Activated CD4-positive, alpha-beta T cell treated with anti-CD3 and anti-CD28 coated beads, Interleukin-2, amount 50 U/mL, for 1 hour (primary cell): ENCODE measurements at places on chromosomes 7 and 10.

- no peak for DNase-seq
Measured at GRCh38 chr10:109245821-109246220, 677.5 kb downstream of the XPNPEP1 start.

GRCh38 chr7:26658389-26659084, 205.9 kb downstream of the SKAP2 start:
- DNase-seq = no peak

- no peak for DNase-seq
Measured at GRCh38 chr7:38425509-38425908, 152.1 kb upstream of the TARP start.

- no peak for DNase-seq
Measured at GRCh38 chr7:82851121-82851520, 311.6 kb downstream of the PCLO start.

- DNase-seq = no peak
Measured at GRCh38 chr7:49885593-49886285, 112.3 kb downstream of the VWC2 start.

- DNase-seq = peak; percentile 49
Measured at GRCh38 chr7:12403287-12404181, at the start of gene VWDE. Gene VWDE, minus strand, starts transcription at chr7:12403865. Its CDS starts 149 bp downstream, at chr7:12403716.

DNA sequence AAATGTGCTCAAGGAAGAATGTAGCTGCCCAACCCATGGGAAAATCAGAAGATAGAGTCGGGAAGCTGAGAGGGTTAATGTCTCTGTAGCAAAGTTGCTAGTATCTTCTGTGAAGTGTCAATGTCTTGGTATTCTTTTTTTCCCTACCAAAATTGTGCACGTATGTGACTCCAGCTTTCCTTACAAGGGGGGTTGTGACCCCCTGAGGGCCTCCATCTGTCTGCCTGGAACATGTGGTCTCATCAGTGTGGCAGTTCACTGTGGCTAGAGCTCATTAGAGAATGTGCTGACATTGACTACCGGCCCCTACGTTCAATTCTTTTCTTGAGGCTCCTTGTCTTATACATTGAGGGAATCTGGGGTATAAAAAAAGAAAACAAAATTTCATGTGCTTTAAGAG, 725.2 kb upstream of the CELF2 start:
- DNase-seq = no peak

- DNase-seq = no peak
Measured at GRCh38 chr7:113805976-113806375, 112.8 kb downstream of the PPP1R3A start.

- DNase-seq = no peak
Measured at GRCh38 chr7:19290968-19291367, 145.7 kb upstream of the FERD3L start.

DNA sequence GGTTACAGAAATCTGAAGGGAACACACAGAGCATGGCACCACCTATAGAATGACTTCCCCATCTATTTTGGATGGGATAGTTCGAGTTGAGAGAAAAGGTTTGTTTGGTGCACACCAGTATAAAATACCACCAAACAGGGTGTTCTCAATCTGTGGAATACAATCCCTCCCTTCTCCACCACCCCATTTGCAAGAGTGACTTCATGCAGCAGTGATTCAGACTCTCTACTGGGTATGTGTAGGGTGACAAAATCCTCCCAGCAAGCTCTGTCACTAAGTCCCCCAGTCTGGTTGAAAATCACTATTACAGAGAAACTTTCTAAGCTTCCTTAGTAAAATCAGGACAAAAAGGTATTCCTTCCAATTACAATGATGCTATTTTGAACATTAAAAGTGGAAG, 69.0 kb downstream of the ANK3 start:
- no peak for DNase-seq

GRCh38 chr10:132709471-132709951, 76.4 kb downstream of the NKX6-2 start:
- DNase-seq = no peak

DNA sequence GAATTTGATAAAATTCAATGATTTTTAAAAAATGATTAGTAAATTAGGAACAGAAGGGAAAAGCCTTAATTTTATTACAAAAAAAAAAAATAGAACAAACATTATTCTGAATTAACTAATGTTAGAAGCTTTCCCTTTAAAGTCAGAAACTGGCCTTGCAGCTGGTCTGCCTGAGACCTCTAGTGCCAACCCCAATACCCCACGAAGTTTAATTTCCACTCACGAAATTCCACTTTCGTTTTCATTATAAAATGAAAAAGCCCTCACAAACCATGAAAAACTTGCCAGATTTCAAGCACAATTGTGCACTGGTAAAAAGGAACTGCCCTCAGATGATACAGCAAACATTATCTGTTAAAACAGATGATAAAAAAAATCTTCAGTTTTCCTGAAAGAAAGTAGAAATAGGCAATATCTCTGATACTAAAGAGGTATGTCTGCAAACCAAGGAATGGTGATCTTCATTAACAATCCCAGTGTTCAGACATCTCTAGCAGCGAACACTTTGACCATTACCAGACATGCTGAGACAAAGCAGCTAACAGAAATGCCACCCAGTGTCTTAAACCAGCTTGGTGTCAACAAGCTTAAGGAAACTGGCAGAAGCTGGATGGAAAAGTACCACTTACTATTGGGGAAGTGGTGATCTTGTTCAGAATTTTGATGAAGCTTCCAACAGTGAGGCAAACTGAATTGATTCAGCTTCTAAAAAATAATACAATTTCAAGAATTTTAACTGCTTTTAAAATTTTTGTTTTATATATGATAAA, 80.2 kb downstream of the PALS2 start:
- no peak for DNase-seq
